ENCODE measurements at places on chromosomes 11 and 22.

GRCh38 chr22:47552541-47553205 is 790.2 kb downstream of the TBC1D22A start:
- no peak overlapping the region for H3K4me3 ChIP-seq
- no peaks in the 10 kb centered on the region for H3K36me3 ChIP-seq
- DNase-seq, result no peak
- no peak overlapping the region for H3K27ac ChIP-seq

- no peak for DNase-seq
- no peak overlapping the region for H3K27ac ChIP-seq
- no peaks in the 10 kb centered on the region for H3K27me3 ChIP-seq
- H3K4me3 ChIP-seq, result no peak overlapping the region
- no peaks in the 10 kb centered on the region for H3K36me3 ChIP-seq
These were observed 31.2 kb upstream of the P2RY2 start for GRCh38 chr11:73186886-73187285.

GRCh38 chr11:14424096-14424495 is 65.1 kb upstream of the RRAS2 start:
- H3K36me3 ChIP-seq, result no peaks in the 10 kb centered on the region
- no peak overlapping the region for H3K27ac ChIP-seq
- DNase-seq, result no peak
- peaks cover 11% of the 10 kb centered on the region for H3K4me1 ChIP-seq
- H3K4me3 ChIP-seq, result no peak overlapping the region
- H3K27me3 ChIP-seq, result no peaks in the 10 kb centered on the region

DNA sequence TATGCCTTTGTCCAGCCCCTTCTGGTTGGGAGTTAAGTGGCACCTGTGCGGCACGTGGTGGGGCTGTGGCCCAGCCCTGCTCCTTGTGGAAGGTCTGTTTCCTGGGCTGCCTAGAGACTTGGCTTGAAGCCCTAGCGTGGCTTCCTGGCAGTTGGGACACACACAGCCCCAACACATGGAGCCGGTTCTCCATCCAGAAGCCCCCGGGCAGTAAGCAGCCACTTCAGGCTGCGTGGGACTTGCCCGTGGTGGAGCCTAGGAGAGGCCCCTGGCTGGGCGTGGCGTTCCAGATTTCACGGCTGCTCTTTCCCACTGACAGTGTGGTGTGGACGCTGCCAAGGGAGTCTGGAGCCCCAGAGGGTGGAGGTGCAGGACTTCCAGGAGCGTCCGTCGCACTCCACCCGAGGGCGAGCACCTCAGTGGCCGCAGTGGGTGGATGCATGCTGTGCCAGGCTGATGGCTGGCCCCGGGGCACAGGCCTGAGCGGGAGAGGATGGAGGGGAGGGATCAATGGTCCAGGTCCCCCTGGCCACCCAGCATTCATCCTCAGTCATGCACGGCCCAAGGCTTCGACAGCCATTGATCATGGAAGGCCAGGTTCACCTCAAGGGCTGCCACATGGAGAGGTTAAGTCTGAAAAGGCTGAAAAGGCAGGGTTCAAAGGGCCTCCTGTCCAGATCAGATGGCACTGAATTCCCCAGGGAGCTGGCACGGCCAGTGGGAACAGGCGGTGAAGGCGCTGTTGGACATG is 9.3 kb downstream of the CCND1 start:
- no peak overlapping the region for H3K4me3 ChIP-seq
- no peak for DNase-seq
- no peaks in the 10 kb centered on the region for H3K27me3 ChIP-seq
- H3K27ac ChIP-seq, result no peak overlapping the region
- H3K4me1 ChIP-seq, result no peaks in the 10 kb centered on the region

DNA sequence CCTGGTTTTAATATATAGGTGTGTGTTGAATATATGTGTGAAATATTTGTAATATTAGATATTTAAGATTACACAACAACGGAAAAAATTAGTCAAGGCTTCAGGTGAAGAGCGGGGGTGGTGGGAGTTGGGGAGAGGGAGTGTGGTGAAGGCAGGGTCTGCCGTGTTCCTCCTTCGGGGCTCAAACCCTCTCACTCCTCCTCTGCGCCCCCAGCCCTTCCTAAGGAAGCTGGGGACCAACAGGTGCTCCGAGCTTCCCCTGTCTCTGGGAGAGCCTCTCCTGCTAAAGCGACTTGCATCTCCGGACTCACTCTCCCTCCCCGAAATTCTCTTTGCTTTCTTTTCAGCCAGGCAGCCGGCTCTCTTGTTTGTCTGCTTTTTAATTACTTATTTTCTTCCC is 960 bp upstream of the CADM1 start:
- no peak overlapping the region for H3K27ac ChIP-seq
- peaks cover 12% of the 10 kb centered on the region for H3K27me3 ChIP-seq
- DNase-seq, result no peak
- H3K36me3 ChIP-seq, result no peaks in the 10 kb centered on the region
- H3K4me1 ChIP-seq, result peaks cover 7% of the 10 kb centered on the region
- H3K4me3 ChIP-seq, result peak overlapping the region; percentile 91

Measured in H1 (cell line).